ENCODE measurements at places on chromosomes 3 and 15. TPM values are rescaled to one million over a fixed set of nuclear protein-coding genes. Genes with fewer than 3 reads are reported as not detected.
A peak's percentile ranks its signal among the peaks of the same experiment; 100 is the strongest.

DNA sequence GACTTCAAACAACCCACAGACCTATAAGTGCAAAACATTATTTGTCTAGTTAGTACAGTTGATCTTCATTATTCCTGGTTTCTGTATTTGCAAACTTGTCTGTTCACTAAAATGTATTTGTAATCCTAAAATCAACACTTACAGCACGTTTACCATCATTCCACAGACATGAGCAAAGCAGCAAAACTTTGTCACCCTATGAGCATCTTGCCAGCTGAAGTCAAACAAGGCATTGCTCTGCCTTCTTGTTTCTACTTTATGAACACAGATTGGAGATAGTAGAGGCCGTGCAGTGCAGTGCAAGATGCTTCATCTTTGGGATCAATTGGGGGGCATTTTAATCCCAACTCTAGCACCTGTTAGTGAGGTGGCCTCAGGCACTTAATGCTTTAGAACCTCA lies 202.1 kb downstream of the NLGN1 start:
- no peak overlapping the region for H3K27ac ChIP-seq
- no peaks in the 10 kb centered on the region for H3K36me3 ChIP-seq
- H3K27me3 ChIP-seq: no peaks in the 10 kb centered on the region

DNA sequence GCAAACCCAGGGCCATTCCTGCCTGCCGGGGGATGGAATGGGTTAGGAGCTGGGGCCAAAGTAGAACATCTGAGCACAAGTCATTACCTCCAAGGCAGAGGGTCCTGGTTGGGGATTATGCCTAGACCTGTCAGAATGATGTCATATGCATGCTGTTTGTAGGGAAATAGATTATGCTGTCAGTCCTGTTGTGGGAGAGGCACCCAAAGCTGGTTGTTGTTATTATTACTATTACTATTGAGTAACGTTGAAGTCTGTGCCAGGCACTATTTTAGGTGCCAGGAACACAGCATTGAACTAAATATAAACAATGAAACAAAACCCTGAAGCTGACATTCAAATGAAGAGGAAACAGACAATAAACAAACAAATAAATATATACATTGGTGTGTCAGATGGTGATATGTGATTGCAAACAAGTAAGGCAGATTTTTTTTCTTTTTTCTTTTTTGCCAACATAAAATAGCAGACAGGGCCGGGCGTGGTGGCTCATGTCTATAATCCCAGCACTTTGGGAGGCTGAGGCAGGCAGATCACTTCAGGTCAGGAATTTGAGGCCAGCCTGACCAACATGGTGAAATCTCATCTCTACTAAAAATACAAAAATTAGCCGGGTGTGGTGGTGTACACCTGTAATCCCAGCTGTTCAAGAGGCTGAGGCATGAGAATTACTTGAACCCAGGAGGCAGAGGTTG lies 2.0 kb downstream of the P4HTM start:
- no peak overlapping the region for H3K27ac ChIP-seq
- no peaks in the 10 kb centered on the region for H3K36me3 ChIP-seq
- peaks cover 16% of the 10 kb centered on the region for H3K4me1 ChIP-seq
- no peak for DNase-seq
- no peaks in the 10 kb centered on the region for H3K27me3 ChIP-seq
- H3K4me3 ChIP-seq: no peak overlapping the region

- H3K27ac ChIP-seq: no peak overlapping the region
- H3K36me3 ChIP-seq: no peaks in the 10 kb centered on the region
- H3K4me3 ChIP-seq: peak overlapping the region; percentile 31
These were observed 69.5 kb downstream of the KLF15 start for GRCh38 chr3:126287536-126288241.

- no peak overlapping the region for H3K27ac ChIP-seq
- no peaks in the 10 kb centered on the region for H3K4me1 ChIP-seq
- no peak overlapping the region for H3K4me3 ChIP-seq
- no peak for DNase-seq
These were observed 70.0 kb downstream of the MTHFS start for GRCh38 chr15:79826800-79827199.

DNA sequence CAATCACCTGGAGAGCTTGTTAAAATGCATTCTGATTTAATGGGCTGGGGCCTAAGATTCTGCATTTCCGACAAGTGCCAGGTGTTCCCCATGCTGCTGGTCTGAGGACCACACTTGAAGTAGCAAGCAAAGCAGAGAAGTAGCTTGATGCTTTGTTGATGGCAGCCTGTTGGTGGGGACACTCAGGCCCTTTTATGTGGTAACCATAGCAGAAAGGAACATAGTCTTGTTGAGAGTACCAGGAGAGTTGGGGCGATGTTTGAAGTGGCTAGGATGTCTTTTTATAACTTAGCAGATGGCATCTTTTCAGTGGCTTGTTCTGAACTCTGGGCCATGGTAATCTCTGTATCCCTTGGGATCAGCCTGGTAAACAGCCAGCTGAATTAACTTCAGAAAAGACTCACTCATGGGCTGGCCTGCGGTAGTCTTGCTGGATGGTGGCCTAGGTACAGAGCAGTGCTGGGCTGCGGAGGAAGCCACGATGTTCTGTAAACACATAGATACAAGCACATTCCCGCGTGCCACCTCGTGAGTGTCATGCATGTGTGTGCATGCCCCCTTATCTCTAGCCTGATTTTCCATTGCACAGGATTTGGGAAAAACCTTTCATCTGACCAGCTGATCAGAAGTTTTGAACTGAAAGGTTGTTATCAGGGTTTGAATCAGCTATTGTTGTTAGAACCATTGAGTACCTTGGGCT lies 292.4 kb upstream of the LRRFIP2 start:
- no peak for DNase-seq
- H3K4me3 ChIP-seq: no peak overlapping the region
- no peaks in the 10 kb centered on the region for H3K27me3 ChIP-seq
- no peaks in the 10 kb centered on the region for H3K36me3 ChIP-seq
- H3K27ac ChIP-seq: no peak overlapping the region

DNA sequence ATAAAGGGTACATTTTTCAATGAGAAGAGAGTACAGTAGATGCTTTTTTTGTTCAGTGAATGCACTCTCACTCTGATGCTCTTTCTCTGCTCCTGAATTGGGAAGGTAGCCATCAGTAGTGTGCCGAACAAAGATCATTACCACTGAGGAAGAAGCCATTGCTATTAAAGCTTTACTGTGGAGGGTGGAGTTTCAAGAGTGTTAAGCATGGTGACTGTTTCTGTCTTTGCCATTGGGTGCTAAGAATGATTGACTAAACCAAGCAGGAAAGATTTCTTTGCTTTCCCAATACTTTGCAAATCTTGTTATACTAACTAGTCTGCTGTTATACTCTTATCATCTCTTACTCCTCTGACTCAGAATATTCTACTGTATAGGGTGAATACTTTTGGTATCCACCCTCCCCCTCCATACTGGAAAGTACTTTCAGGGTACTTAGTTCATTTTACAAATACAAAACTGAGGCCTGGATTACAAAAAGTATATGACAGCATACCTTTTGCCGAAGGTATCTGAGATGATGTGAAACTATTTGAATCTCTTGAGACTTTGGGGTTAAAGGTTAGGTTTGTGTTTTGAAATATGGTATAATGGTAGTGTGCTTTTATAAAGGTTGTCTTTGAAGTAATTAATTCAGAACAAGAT lies 1.7 kb downstream of the RAB11A start:
- H3K4me1 ChIP-seq: no peaks in the 10 kb centered on the region
- H3K27ac ChIP-seq: peak overlapping the region; percentile 98
- H3K36me3 ChIP-seq: no peaks in the 10 kb centered on the region
- H3K27me3 ChIP-seq: no peaks in the 10 kb centered on the region
- peak; percentile 46 for DNase-seq

DNA sequence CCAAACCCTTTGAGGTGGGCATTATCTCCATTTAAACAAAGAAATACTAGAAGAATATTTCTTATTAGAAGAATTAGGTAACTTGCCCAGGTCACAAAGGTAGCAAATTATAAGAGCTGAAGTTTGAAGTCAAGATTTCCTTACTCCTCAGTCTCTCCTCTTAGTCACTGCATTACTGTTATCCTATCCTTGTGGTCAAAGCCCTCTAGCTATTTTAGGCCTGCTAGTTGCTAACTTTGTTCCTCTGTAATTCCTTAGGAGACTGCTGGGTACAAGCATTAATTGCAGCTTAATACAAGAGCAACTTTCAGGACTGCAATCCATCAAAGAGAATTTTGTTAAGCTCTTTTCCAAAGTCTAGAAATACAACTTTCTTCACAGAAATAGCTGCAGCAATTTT lies 528.2 kb downstream of the ZIC1 start:
- H3K4me1 ChIP-seq: no peaks in the 10 kb centered on the region
- H3K27ac ChIP-seq: no peak overlapping the region
- H3K4me3 ChIP-seq: no peak overlapping the region
- H3K36me3 ChIP-seq: no peaks in the 10 kb centered on the region
- no peak for DNase-seq
- H3K27me3 ChIP-seq: no peaks in the 10 kb centered on the region

- no peaks in the 10 kb centered on the region for H3K36me3 ChIP-seq
- no peak overlapping the region for H3K4me3 ChIP-seq
- H3K4me1 ChIP-seq: no peaks in the 10 kb centered on the region
- no peak overlapping the region for H3K27ac ChIP-seq
- H3K27me3 ChIP-seq: no peaks in the 10 kb centered on the region
These were observed 5.1 kb upstream of the SCG5 start for GRCh38 chr15:32636410-32636809.

- DNase-seq: no peak
- no peak overlapping the region for H3K27ac ChIP-seq
These were observed 102.9 kb downstream of the TFDP2 start for GRCh38 chr3:142046320-142047020.

SCN11A gene
- 0.61 TPM for total RNA-seq

ZFYVE19 gene
- total RNA-seq: 27.9 TPM

CYP1A2 gene
- total RNA-seq: not detected

ST3GAL6 gene
- total RNA-seq: 2.5 TPM

NOX5 gene
- total RNA-seq: 0.05 TPM

GOLGA8T gene
- not detected for total RNA-seq

All from colonic mucosa (tissue), 4 donors.